IMR-90 (cell line): ENCODE measurements at places on chromosomes 4 and X. TPM values are rescaled to one million over a fixed set of nuclear protein-coding genes. Genes with fewer than 3 reads are reported as not detected.
A peak's percentile ranks its signal among the peaks of the same experiment; 100 is the strongest.

Gene PAGE1
- not detected in 2 replicates for total RNA-seq

Gene PNMA3
- not detected in 2 replicates for total RNA-seq

Gene PROM1
- total RNA-seq: not detected in 2 replicates

- no peaks in the 10 kb centered on the region for H3K27me3 ChIP-seq
- H3K36me3 ChIP-seq: no peaks in the 10 kb centered on the region
- H3K4me1 ChIP-seq: peaks cover 7% of the 10 kb centered on the region
- no peak within 1 kb of the TSS for H3K27ac ChIP-seq
Measured at GRCh38 chrX:100969408-100969807, at the start of gene ARL13A. Gene ARL13A (plus strand): TSS chrX:100969708. CDS start chrX:100973690, 3,982 bp downstream.

DNA sequence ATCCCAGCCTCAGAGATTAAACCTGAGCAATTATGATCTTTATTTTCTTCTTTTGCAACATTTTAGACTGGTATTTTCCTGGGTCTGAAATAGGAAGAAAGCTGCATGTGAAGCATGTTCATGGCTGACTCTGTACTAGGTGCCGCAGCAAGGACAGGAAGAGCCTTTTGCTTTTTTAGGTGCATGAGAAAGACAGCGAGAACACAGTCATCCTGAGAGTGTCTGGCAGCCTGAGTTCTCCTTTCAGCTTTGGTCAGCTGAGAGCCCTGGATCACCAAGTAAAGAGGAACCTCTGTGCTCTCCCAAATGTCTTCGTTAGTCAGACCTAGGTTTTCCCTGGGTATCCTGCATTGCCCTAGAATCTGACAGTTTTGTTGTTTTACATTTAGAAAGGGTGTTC is 29.8 kb downstream of the FAM149A start:
- DNase-seq: no peak
- no peaks in the 10 kb centered on the region for H3K4me1 ChIP-seq
- peaks cover 4% of the 10 kb centered on the region; the same call in 1 of the 2 replicates for H3K27me3 ChIP-seq

DNA sequence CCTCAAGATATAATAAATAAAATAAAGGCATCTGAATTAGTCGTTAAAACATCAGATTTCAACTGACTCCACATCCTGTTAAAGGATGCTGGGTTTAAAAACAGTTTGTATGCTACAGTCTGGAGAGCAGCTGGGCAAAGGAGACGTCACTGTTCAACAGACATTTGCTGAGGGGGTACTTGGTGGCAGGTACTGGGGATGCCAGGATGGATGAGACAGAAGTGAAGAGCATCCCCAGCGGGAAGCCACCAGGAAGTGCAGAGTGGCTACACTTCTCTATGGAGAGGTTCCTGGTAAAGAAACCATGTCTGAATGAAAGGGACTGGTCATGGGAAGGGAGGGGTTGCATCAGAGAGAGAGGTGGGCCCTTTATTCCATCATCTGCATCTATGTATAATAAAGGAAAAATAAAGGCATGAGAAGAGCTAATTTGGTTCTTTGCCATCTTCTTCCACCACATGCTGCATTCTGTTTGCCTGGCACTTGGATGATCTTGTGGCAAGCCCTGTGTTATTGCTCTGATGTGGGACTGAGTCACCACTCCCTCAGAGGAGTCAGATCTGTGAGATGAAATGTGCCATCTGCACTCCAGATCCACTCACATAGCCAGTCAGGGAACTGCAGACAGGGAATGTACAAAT is 145.0 kb downstream of the SOWAHB start:
- H3K27me3 ChIP-seq: no peaks in the 10 kb centered on the region
- DNase-seq: peak; percentile 100
- peak overlapping the region; percentile 99 for H3K27ac ChIP-seq
- 0 out of 2 replicates have a peak overlapping the region, but pooled peaks have one; percentile 5 for H3K4me3 ChIP-seq
- H3K36me3 ChIP-seq: peaks cover 23% of the 10 kb centered on the region
- H3K4me1 ChIP-seq: peaks cover 34% of the 10 kb centered on the region

GRCh38 chr4:625631-626161 is 323 bp downstream of the PDE6B start:
- H3K27me3 ChIP-seq: no peaks in the 10 kb centered on the region
- H3K4me3 ChIP-seq: no peak overlapping the region
- H3K36me3 ChIP-seq: no peaks in the 10 kb centered on the region
- DNase-seq: no peak

DNA sequence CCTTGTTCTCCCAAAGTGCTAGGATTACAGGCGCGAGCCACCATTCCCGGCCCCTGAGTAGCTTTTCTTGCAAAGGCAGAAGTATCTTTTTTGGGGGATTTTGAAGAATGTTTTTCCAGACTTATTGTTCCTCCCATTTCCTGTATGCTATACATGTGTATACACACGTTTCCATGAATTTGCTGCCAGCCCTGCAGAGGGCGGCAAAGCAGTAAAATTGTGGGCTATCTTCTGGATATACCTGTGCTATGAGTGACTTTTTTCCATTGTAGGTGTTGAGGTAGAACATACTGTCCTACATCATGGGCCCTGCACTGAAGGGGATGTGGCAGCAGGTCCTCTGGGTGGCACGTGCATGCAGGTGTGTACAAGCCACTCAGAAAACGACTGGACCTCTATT is 16.9 kb upstream of the MED28 start:
- H3K4me1 ChIP-seq: no peaks in the 10 kb centered on the region
- H3K27ac ChIP-seq: no peak overlapping the region
- peaks cover 30% of the 10 kb centered on the region for H3K36me3 ChIP-seq

DNA sequence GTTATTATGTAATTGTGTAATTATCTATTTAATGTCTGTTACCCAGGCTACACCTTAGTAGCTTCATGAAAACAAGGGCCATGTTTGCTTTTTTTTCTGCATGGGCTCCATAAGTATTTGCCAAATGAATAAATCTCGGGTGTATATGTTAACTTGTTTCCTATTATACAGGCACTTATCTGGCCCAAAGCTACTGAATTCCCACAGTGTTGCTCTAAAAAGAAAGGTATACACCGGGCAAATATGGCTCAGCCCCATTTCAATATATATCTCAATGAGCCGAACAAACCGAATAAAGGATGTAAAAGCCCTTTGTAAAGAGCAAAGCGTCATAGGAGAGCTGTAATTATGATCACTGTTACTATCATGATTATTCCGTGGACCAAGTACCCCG is 767 bp downstream of the PAQR3 start:
- H3K4me3 ChIP-seq: peak overlapping the region; percentile 100
- peaks cover 6% of the 10 kb centered on the region for H3K27me3 ChIP-seq
- no peak overlapping the region; the same call in 1 of the 2 replicates for H3K27ac ChIP-seq
- H3K4me1 ChIP-seq: peaks cover 2% of the 10 kb centered on the region; the same call in 1 of the 2 replicates
- DNase-seq: no peak

DNA sequence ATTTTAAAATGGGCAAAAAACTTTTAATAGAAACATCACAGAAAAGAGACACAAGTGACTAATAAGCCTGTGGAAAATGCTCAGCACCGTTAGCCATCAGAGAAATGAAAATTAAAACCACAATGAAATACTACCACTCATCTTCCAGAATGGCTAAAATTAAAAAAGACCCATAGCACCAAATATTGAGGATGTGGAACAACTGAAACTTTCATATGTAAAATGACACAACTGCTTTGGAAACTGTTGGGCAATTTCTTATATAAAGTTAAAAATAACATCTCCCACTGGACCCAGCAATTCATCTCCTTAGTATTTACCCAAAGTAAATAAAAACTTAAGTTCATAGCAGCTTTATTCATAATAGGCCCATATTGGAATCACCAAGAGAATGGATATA is 94.2 kb downstream of the TENM3 start:
- no peak overlapping the region for H3K27ac ChIP-seq
- peak; percentile 8 for DNase-seq

DNA sequence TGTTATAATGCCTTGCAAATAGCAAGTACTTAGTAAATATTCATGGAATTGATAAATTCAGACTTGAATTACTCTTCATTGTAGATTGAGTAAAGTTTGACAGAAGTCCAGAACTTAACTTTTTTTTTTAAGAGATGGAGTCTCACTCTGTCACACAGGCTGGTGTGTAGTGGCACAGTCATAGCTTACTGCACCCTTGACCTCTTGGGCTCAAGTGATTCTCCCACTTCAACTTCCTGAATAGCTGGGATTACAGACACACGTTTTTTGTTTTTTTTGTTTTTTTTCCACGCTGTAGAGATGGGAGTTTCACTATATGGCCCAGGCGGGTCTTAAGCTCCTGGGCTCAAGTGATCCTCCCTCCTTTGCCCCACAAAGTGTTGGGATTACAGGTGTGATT is 32.1 kb downstream of the UBE2K start:
- no peaks in the 10 kb centered on the region for H3K27me3 ChIP-seq
- H3K4me3 ChIP-seq: no peak overlapping the region
- no peak overlapping the region for H3K27ac ChIP-seq
- H3K4me1 ChIP-seq: peaks cover 12% of the 10 kb centered on the region
- no peaks in the 10 kb centered on the region for H3K36me3 ChIP-seq
- DNase-seq: no peak
